Ecto neural progenitor cell (in vitro differentiated cells): ENCODE measurements at places on chromosomes 13 and 19.

- no peak for DNase-seq
Observed at GRCh38 chr19:34505321-34506025, 23.9 kb downstream of the WTIP start.

DNA sequence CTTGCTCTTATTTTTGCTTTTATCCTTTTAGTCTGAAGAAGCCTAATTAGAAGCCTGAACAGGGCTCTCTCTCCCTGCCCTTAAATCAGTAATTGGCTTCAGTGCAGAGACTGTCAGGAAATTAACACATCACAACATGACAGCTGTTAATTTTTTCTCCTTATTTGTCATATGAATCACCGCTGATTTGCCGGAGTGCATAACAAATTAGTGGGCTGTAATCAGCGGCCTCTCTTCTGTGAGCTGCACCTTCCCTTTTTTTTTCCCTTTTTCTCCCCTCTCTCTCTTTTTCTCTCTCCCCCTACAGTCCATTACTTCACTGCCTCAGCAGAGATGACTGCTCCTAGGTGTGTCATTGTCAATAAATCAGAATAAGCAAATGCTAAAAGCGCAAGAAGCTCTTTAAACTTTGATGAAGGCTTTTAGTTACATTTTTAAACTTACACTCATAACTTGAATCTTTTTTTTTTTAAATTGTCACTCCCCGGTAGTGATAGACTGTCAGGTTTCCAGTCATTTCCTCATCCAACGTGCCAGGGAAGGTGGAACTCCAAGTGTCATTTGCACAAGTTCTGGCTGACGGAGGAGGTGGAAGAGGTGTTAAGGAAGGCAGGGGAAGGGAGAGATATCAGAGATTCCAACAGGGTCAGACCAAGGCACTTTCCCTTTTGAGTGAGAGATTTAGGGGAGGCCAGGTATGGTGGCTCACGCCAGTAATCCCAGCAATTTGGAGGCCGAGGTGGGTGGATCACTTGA lies 197.1 kb upstream of the TSHZ3 start:
- DNase-seq, result no peak

DNA sequence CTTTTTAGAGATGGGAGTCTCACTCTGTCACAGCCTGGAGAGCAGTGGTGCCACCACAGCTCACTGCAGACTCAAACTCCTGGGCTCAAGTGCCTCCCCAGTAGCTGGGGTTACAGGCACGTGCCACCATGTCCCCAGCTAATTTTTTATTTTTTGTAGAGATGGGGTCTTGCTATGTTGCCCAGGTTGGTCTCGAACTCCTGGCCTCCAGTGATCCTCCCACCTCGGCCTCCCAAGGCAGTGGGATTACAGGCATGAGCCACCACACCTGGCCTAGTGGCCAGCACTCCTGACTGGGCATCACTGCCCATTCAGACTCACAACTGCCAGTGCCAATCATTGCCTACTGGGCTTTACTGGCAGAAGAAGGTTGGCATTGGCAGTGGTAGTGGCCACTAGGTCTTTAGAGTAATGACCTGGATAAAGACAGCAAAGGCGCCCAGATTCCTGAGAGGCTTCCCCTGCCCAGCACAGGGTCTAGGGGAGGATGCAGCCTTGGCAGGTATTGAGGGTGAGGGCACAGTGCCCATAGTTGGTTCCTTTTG lies 26.8 kb upstream of the SLC7A10 start:
- DNase-seq, result no peak

- DNase-seq, result no peak
Observed at GRCh38 chr19:32012886-32013631, 332.4 kb upstream of the ZNF507 start.

GRCh38 chr13:36418022-36418805 lies 14.1 kb upstream of the CCNA1 start:
- no peak for DNase-seq

DNA sequence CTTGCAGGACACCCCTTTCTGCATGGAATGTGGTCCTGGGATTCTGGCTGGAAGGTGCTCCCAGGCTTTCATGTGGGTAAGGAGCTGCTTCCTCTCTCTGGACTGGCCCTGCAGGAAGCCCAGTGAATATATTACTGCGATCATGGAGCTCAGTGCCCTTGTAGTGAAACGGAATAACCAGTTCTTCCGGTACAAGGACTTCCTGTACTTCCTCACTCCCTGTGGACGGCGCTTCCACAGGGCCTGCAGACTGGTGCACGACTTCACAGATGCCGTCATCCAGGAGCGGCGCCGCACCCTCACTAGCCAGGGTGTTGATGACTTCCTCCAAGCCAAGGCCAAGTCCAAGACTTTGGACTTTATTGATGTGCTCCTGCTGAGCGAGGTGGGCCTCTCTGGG lies 8.0 kb downstream of the CYP4F8 start:
- DNase-seq, result no peak

GRCh38 chr19:31530781-31531180 lies 181.5 kb upstream of the TSHZ3 start:
- peak; percentile 23 for DNase-seq

DNA sequence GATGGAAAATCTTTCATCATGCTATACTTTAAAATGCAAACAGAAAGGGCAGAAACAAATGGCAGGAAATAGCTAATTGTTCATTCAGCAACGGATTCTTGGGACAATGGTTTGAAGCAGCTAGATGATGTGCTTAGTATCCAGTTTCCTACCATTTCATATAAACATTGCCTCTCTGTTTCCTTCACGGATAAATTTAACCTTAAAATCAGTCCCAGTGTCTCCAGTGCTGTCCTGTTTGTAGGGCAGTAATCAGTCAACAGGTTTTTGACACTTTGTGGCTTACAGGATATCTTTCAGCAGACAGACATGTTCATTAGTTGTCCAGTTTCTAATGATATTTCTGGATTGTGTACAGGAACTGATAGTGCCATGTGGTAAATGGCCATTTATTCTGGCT lies 24.7 kb upstream of the RB1 start:
- DNase-seq, result no peak

DNA sequence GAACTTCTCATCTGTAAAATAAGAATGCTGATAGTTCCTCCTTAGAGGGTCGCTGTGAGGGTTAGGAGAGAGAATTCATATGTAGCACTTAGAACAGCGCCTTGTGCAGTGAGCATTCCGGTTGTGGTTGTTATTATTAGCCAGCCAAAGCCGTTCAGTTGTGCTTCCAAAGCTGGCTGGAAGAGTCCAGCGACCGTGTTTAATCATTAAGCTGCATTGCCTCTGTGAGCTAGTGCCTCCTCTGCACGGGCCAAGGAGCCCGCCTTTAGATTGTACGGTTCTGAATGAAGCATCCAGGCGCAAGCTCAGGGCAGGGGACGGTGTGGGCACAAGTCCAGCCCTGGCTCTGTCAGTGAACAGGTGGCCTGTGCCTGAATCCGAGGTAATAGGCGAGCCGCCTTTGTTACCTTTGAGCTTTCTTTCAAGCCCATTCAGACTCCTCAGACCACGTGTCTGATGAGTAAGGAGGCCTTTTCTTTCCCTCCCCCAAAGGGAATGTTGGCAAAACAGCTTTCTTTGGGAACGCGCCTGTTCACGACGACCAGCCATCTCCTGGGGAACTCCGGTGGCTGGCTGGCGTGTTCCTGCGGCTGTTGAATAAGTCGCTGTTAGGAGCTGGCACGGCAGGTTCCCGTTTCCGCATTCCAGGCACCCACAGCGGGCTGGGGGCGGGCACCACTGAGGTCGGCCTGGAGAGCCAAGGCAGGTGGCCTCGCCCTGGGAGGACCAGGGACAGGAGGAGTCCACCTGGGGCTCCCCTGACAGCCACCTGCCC lies 25.1 kb downstream of the SIPA1L3 start:
- DNase-seq, result peak; percentile 72

DNA sequence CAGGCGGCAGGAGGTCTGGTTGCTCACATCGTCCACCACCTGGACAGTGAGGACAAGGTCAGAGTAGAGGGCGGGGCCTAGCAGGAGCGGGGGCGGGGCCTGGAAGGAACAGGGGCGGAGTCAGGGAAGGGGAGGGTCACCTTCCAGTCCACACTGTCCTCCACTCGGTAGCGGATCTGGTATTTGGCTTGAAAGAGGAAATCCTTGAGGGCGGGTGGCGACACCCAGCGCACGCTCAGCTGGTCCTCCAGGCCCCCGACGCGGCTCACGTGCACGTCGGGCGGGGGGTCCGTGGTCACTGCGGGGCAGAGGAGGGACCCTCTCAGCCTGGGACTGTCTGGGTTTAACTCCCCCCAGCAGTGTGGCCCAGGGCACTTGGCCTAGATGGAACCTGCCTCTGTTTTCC lies 8.2 kb downstream of the REX1BD start:
- DNase-seq, result peak; percentile 83

DNA sequence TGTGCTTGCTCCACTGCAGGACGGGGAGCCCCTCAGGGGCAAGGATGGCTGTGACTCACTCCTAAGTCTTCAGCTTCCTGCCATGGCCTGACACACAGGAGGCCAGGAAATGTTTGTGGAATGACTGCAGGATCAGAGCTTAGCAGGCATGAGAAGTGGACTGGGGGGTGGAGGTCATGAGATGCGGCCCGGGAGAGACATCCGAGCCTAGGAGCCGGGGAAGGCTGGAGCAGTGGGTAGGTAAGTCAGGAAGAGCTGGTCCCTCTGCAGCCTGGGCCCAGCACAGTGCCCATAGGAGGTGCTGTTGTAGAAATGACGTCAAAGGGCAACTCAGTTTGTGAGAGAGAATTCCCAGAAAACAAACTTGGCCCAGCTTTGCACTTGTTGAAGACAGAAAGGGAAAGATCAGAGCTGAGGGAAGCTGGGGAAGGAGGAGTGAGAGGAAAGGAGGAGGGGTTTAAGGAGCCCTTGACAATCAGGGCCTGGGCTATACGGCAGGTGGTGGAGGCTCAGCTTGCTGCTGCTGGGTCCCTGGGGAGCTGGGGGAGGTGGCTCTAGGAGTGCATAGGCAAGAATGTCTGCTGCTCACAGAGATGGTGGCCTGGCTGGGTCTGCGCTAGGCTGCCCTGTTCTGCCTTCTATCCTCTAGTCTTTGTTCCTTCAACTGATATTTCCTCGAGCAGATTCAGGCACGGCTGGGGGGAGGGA lies 18.5 kb downstream of the POU2F2 start:
- no peak for DNase-seq

- no peak for DNase-seq
Observed at GRCh38 chr13:110555601-110556223, 5.8 kb downstream of the RAB20 start.

DNA sequence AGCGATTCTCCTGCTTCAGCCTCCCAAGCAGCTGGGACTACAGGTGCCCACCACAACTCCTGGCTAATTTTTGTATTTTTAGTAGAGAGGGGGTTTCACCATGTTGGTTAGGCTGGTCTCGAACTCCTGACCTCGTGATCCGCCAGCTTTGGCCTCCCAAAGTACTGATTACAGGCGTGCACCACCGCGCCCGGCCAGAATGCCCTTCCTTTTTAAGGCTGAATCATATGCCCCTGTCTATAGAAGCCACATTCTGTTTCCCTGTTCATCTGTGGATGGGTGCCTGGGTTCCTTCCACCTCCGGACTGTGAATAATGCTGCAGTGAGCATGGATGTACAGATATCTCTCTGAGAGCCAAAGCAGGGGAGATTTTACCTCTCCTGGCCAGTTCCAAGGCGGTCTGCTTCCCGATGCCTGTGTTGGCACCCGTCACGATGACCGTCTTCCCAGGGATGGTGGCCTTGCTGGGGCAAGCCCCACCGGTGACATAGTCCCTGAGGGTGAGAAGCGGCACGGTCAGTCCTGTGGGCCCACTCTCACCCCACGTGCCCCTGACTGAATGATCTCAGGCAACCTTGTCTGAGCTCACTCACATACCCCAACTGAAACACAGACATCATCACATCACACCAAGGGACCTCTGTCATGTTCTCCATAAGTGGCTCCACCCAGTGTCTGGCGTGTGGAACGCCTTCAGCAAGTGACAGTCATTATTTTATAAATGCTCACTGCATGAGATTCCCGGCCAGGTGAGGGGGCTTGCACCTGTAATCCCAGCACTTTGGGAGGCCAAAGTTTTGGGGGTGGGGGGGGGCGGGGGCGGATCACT lies 4.0 kb downstream of the RDH13 start:
- DNase-seq, result no peak

DNA sequence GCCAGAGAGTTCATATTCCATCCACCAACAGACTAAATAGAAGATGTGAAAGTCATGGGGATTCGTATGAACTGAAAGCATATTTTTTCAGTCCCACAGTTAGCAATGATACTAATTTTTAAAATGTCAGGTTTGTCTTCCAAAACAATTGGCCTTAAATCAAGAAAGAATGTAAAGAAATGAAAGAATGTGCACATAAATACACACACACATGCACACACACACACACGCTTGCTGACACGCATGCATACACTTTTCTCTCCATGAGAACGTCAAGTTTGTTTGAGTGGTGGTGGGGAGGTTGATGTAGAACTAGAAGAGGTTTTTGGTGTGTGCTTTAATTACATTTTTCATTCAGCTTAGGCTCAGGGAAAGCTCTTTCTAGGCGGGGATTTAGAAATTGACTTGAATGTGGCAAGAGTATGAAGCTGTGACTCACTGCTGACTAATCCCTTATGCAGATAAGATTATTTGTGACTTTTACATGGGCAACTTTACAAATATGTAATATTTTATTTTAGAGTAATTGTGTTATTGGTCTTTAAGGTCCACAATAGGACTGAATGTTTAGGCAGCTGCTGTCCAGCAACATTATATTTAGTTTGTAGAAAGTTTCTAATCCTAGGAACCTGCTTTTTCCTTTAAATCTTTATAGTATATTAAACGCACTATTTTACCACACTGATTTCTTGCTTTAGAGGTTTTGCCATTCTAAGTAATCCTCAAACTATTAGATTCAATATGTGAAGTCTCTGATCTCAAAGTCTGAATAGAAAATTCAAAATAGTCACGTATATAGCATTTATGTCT lies 18.8 kb downstream of the FLT1 start:
- no peak for DNase-seq

- no peak for DNase-seq
Observed at GRCh38 chr19:38425810-38426466, at the start of gene RASGRP4. Gene RASGRP4 (minus strand): TSS chr19:38426219. CDS start chr19:38426091, 128 bp downstream.

DNA sequence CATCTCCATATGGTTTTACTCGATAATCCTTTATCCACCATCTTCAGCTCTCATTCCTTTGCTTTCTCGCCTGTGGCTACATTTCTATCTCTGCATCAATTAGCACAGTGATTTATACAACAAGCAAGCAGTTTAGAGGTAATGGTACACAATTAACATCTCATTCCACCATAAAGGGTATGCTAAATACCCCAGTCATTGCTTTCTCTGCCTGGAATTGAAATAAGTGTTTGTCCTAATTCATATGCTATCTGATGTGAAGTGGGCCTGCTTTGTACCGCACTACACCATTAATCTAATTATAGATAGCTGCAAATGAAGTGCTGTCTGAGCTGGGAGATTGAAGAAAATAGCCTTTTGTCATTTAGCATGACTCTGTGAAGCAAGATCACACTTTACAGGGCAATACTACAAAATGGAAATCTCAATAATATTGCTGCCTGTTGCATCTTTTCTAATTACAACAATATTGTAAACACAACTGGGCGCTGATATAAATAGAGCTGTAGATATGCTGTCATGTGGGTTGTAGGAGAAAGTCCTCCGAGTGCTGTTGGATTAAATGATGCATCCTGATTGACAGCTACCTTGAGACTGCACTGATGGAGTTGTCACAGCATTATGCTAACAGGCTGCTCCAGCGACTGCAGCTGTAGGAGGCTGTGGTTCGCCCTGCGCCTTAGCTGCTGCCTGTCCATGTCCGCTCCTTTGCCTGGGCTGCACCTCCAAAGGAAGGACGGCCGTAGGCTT lies 78.2 kb downstream of the GGACT start:
- DNase-seq, result no peak

- peak; percentile 95 for DNase-seq
Observed at GRCh38 chr19:46413262-46414031, at the start of gene CCDC8. Gene CCDC8 (minus strand): TSS chr19:46413564. CDS start chr19:46412810, 754 bp downstream.
